ENCODE measurements at places on chromosomes 11 and 22. TPM values are rescaled to one million over a fixed set of nuclear protein-coding genes. Genes with fewer than 3 reads are reported as not detected.

Gene CRYBB3
- not detected for total RNA-seq

Gene CLTCL1
- total RNA-seq = 3.6 TPM

Gene KIRREL3
- total RNA-seq = 11.6 TPM

Gene KREMEN1
- 4.7 TPM for total RNA-seq

Gene CCND1
- total RNA-seq = 209 TPM

Gene FAM111B
- total RNA-seq = 7.7 TPM

Gene IFITM5
- not detected for total RNA-seq

Gene FJX1
- 39.3 TPM for total RNA-seq

Gene SLC22A8
- not detected for total RNA-seq

Gene PDE2A
- total RNA-seq = 1.2 TPM

Gene TYR
- total RNA-seq = not detected

Gene SNX19
- total RNA-seq = 13.3 TPM

Gene PRDX5
- 390 TPM for total RNA-seq

Gene MS4A3
- total RNA-seq = not detected

Gene GGTLC3
- not detected for total RNA-seq

Gene NCR3LG1
- 2.6 TPM for total RNA-seq

Gene KRTAP5-8
- not detected for total RNA-seq

Gene TSSK2
- total RNA-seq = not detected

Gene KRTAP5-1
- not detected for total RNA-seq

Gene MMP20
- not detected for total RNA-seq

Gene DDTL
- total RNA-seq = 1.6 TPM

Gene RDX
- total RNA-seq = 82.3 TPM

Gene OR52I2
- not detected for total RNA-seq

Gene TRIM64
- not detected for total RNA-seq

Gene CHKA
- total RNA-seq = 30.3 TPM

Gene ARRB1
- total RNA-seq = 10.6 TPM

Gene ARHGEF17
- 13.3 TPM for total RNA-seq

Gene SART1
- 51.5 TPM for total RNA-seq

Gene MADD
- total RNA-seq = 18.6 TPM

Gene LDLRAD3
- 25.3 TPM for total RNA-seq

Gene ACTN3
- not detected for total RNA-seq

Gene PGA5
- total RNA-seq = not detected

Gene APOA5
- not detected for total RNA-seq

Gene C11orf91
- 0.58 TPM for total RNA-seq

Gene MDK
- 18.5 TPM for total RNA-seq

Gene XKR3
- total RNA-seq = not detected

Gene APOL6
- total RNA-seq = 1.4 TPM

Gene KCNQ1
- total RNA-seq = 0.55 TPM

Gene TPCN2
- total RNA-seq = 10.1 TPM

Gene GALR3
- total RNA-seq = not detected

Gene EMID1
- 0.23 TPM for total RNA-seq

Gene TRIM48
- not detected for total RNA-seq

Gene PPME1
- 57.9 TPM for total RNA-seq

Gene LIPT2
- total RNA-seq = 2.2 TPM

Gene OR51A7
- not detected for total RNA-seq

Gene ASRGL1
- total RNA-seq = 10.2 TPM

Gene HBE1
- total RNA-seq = not detected

Gene OR2AT4
- total RNA-seq = not detected

Data from A549 treated with GW870086 at 1 μM for 4 hours (cell line).